NCI-H1048 (cell line): ENCODE measurements at places on chromosomes 16 and 17.

GRCh38 chr16:8489580-8489979, 100.7 kb downstream of the TMEM114 start:
- DNase-seq = no peak

GRCh38 chr16:72312828-72313227, 140.9 kb upstream of the PMFBP1 start:
- no peak for DNase-seq

GRCh38 chr17:42639525-42640113, 19.5 kb upstream of the TUBG2 start:
- no peak for DNase-seq

DNA sequence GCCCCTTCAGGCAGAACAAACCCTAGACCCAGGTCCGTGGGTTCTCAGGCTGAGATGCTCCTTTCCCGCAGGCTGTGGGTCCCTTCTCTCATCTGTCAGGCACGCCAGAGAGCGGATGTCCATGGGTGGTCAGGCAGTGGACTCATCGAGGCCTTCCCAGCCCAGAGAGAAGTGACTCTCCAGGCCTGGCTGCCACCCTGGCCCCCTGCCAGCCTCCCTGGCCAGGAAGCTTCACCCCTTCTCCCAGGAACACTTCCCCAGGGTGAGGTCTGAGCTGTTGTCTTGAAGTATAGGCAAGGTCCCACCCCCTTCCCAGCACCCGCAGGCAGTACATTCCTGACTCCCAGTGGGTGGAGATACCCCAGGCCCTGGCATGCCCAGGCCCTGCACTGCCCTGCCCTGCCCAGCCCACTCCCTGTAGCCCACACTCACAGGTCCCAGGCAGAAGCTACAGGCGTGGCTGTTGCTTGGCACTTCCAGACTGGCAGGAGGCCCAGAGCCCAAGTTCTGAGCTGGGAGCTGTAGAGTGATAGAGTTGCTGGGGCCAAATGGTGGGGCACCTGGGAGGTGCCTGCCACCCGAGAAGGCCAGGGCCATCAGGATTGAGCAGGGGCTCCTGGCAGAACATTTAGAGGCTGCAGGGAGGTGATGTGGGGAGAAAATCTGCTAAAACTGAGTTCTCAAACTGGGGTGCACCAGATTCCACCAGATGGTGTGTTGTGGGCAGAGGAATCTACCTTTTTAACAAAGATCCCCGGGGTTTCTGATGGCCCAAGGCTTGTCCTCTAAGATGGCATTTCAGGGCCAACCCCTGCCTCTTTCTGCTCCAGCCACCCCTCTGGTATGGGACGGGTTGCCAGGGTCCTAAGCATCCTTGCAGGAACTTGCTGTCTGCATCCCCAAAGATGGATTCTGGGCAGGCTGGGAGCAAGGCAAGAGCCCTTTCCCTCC, 6.7 kb downstream of the ITGA3 start:
- no peak for DNase-seq

DNA sequence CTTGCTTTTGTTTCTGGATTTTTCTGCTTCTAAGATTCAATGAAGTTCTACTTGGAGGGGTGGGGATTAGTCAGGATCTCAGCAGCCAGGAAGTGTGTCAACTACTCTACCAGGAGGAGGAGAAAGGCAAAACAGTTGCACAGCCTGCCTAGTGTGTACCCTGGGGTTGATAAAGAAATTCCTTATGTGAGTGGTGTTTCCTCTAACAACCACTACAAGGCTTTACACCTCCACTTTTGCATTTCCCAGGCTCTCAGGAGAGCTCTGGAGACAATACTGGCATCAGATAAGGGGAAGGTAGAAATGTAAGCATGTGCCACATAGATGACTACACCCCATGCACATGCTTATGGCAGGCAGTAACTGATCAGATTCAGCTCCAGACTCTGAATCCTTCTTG, 174.6 kb downstream of the TOX3 start:
- no peak for DNase-seq

DNA sequence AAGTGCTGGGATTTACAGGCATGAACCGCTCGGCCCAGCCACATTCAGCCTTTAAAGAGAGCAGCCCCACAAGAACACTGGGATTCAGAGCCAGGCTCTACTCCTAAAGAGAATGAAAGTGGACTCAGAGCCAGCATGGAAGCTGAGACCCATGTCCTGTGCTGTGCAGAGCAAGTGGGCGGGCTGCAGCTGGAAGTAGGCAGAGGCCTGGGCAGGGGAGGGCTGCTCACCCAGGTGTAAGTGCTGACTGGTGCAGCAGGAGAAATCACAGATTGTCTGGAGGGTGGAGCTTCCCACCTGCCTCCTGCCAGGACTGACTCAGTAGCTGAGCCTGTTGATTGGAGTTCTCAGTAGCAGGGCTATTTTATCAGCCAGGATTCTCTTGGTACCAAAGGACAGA, 178.7 kb downstream of the KATNIP start:
- DNase-seq = no peak

- no peak for DNase-seq
Measured at GRCh38 chr17:36527621-36528250, 6.9 kb downstream of the MYO19 start.

DNA sequence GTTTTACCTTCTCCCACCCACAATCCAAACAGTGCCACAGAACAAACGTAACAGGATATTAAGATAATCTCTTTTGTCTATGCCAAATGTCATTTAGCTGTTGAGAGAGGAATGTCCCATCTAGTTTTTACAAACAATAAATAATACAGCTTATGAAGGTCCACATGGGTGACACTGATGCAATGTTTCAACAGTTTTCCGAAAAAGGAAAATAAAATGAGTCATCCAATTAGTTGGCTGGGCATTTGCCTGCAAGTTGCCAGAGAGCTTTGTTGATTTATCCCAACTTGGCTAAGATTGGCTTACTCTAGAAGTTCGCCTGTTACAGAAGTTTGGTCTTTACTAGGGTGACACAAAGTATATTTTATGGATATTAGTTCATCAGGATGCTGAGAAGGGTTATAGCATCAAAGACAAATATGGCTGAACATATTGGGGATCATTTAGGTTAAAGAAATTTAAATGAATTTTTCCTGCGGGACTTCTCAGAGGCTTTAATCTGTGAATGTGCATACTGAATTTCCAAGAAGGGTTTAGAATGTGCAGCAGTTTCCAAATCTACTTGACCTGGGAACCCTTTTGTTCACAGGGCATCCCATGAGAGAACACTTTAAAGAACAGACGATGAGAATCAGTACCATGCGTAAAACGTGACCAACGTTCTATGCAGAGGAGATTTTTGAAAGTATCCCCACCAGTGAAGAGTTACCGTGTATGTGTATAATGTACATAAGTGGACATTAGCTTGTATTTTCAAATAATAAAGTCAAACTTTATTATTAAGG, 73.1 kb downstream of the CDH13 start:
- no peak for DNase-seq

- no peak for DNase-seq
Measured at GRCh38 chr17:53516636-53517035, 306.1 kb upstream of the KIF2B start.

- no peak for DNase-seq
Measured at GRCh38 chr16:72291531-72291981, 119.6 kb upstream of the PMFBP1 start.

GRCh38 chr17:81482673-81483072, 29.9 kb downstream of the ACTG1 start:
- no peak for DNase-seq

- DNase-seq = no peak
Measured at GRCh38 chr16:12829096-12829888, 25.6 kb upstream of the CPPED1 start.

GRCh38 chr16:11234884-11235702, 20.9 kb downstream of the SOCS1 start:
- DNase-seq = no peak

DNA sequence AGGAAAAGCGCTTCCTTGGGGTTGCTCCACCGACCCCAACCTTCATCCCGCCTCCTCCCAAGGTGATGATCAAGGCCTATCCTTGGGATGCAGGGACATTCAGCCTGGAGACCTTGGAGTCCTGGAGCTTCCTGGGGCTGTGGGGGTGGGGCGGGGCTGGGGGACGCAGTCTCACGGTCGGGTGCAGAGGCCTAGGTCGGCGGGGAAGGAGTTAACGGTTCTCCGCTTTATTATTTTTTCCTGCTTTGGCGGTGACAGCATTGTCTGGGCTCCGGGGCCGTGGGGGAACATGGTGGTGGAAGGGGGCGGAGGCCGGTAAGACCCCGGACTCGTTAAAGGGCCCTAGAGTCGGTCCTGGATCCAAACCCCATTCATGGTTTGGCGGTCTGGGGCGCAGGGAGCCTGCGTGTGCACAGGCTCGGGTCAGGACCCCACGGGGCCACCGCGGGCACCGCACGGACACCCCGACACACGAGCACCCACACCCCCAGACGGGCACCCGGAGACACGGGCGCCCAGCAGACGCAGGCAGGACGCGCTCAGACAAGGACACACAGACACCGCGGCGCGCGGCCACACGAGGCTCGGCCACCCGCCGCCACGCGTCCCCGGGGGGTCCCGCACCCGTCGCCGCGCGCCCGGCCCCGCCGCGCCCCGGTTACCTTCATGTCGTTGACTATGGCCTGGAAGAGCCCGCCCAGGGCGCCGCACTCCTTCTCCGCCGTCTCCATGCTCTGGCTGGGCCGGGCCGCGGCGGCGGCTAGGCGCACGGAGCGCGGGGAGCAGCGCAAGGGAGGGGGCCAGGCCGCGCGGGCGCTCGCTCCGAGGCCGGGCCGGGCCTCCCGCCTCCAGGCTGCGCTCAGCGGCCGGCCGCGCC, 554 bp downstream of the MTSS2 start:
- no peak for DNase-seq

- DNase-seq = no peak
Measured at GRCh38 chr16:1538804-1539520, 5.5 kb downstream of the TMEM204 start.

DNA sequence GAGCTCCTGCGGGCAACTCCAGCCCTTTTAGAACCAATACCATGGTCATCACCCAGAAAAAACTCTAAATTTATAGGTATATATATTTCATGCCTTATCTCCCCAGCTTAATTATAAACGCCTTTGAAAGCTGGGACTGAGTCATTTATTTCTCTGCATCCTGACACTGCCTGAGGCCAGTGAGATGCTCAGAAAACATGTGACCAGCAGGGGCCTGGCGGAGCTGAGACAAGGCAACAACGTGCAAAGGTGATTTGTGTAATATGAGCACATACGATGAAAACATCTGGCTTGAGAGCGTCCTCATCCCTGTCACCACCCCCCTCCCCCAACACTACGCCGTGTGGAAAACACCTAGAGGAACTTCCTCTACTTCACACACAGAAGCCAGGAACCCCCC, 22.7 kb downstream of the NXN start:
- no peak for DNase-seq

- DNase-seq = no peak
Measured at GRCh38 chr17:9811086-9811485, 10.8 kb downstream of the GSG1L2 start.

DNA sequence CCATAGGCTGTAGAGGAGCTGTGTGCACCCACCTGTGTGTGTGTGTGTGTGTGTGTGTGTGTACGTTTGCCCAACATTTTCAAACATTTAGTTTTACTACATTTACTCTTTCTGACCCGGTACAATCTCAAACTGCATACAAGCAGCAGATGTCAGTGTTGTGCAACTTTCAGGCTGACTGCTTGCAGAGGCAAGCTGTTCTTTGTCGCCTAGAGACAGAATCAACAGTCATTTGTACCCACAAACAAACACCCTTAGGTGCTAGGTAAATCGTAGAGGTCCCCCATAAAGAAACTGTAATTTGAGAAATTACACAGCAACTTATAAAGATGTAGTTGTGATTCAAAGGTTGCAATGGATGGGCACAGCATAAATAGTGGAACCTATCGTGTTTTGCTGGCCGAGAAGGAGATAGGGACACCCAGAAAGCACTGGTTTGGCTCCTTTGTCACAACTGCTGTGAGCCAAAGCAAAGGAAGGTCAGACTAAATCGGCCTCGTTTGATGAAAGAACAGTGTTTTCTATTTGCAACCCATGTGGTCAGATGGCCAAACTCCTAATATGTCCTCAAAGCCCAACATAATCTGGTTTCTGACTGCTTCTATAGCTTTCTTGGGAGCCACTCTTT, 478.4 kb downstream of the TOX3 start:
- no peak for DNase-seq

GRCh38 chr17:34378664-34379101, 15.7 kb upstream of the CCL1 start:
- DNase-seq = no peak

- no peak for DNase-seq
Measured at GRCh38 chr17:79388556-79389295, 222.1 kb downstream of the RBFOX3 start.

DNA sequence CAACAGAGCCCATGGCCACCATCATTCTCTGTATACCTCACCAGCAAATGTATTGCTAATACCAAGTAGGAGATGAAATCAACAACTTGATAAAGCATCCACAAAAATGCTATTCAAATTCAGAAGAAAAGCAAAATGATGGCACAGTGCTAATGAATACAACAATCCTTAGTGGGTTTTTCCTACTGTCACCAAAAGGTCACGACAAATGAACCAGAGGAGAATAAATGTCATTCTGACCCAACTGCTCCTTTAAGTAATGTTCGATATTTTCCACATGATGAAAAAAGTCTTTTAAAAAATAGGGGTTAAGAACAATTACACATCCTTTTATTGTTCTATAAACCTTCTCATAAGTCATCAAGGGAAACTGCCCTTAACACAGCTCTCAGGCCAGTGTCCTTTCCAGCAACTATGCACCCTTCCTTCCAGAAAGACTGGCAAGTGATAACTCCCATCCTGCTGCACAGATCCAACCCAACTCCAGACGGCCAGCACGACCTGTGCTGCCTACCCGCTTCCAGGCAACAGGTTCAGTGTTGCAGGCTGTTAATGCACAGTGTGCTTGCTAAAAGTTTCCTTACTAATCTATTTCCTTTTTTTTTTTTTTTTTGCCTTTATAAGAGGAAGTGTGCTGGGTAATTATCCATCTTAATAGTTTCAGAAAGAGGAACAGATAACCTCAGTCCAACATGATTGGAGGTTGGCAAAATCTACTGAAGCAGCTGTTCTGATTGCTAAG, 15.4 kb downstream of the FBXO31 start:
- no peak for DNase-seq
